Heart left ventricle (tissue), 16 donors: ENCODE measurements at places on chromosomes 1 and 21. TPM values are rescaled to one million over a fixed set of nuclear protein-coding genes. Genes with fewer than 3 reads are reported as not detected.

The LMOD1 gene
- 14.5 TPM for polyA plus RNA-seq

The HSD11B1 gene
- 1.2 TPM for polyA plus RNA-seq

The MPC2 gene
- 206 TPM for polyA plus RNA-seq

The UMODL1 gene
- polyA plus RNA-seq = not detected

The B3GALT5 gene
- polyA plus RNA-seq = 0.01 TPM

The TNFRSF1B gene
- 8.6 TPM for polyA plus RNA-seq

The TTC39A gene
- 8.4 TPM for polyA plus RNA-seq

The C1QA gene
- 26.4 TPM for polyA plus RNA-seq

The AK5 gene
- polyA plus RNA-seq = 0.14 TPM

DNA sequence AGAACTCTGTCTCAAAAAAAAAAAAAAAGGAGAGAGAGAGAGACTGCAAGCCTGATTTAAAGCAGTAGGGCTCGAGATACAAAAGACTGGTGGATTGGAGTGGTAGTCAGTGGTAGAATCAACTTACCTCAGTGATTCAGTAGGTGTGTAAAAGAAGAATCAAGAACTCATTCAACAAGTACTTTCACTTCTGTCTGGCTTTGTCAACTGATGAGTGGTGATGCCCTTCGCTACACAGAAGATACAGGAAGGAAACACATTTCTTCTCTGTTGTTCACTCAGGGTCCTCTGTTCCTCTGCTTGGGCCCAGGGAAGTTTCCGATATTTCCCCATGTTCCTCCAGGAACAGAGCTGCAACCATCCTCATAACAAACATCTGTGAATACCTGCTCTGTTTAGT, 68.6 kb upstream of the COG2 start:
- DNase-seq = no peak

- peak; percentile 43 for DNase-seq
These were observed 2.4 kb downstream of the IGSF21 start for GRCh38 chr1:18109756-18110597.

- DNase-seq = no peak
These were observed 44.2 kb downstream of the ZC3H11B start for GRCh38 chr1:219568733-219569132.

DNA sequence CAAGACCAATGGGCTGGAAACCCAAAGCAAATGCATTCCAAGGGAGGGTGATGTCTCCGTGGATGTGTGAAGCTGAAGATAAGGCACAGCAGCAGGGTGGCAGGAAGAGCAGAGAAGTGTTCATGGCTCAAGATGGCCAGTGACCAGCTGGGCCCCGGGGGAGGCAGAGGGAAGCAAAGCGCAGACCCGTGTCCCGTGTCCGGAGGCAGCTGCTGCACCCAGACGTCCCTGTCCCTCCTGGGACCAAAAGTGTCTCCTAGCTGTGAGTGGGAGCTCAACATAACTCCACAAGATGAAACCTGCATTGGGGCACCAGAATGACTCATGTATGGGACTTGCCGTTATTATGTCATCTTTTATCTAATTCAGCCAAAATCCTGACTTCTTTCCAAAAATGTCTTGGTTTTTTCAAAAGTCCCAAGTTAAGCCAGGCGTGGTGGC, 118.2 kb downstream of the RIPK4 start:
- DNase-seq = no peak

- no peak for DNase-seq
These were observed 1.4 kb downstream of the ACOT7 start for GRCh38 chr1:6391951-6392808.

GRCh38 chr1:209570743-209571142, 12.8 kb upstream of the CAMK1G start:
- DNase-seq = no peak

DNA sequence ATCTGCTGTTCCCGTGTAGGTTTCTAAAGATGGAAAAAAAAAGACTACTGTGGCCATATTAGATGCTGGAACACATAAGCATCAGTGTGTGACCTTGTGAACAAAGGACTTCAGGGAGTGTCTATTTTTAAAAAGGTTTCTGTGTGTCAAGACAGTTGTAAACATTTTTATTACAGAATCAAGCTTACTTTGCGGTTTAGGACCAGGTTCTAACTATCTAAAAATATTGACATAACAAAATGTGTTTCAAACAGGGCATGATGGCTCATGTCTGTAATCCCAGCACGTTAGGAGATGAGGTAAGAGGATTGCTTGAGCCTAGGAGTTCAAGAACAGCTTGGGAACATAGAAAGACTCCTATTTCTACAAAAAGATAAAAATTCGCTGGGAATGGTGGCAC, 7.1 kb upstream of the DDI2 start:
- DNase-seq = no peak

GRCh38 chr1:227917081-227917950, 30.4 kb downstream of the WNT9A start:
- DNase-seq = peak; percentile 58

GRCh38 chr1:159228554-159228953, 23.9 kb downstream of the ACKR1 start:
- no peak for DNase-seq

DNA sequence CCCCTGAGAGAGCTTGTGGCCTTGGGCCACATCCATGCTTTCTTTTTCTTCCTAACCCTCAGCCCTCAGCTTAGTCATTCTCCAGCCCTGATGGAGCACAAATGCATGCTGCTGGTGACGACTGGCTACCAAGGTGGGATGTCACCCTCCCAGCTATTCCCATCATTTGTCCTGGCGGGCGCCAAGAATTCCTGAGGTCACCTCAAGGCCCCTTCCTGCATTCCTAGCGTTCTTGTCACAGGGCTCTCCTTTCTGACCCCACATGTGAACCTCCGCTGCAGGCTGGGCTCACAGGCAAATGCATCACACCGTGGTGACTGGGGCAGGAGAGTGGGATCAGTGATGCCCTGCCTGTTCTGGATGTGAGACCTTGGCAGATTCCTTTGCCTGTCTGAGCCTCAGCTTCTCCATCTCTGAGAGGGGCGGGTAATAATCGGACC, 53.4 kb upstream of the IFFO2 start:
- DNase-seq = no peak

- no peak for DNase-seq
These were observed 19.8 kb upstream of the LY9 start for GRCh38 chr1:160776178-160776577.

DNA sequence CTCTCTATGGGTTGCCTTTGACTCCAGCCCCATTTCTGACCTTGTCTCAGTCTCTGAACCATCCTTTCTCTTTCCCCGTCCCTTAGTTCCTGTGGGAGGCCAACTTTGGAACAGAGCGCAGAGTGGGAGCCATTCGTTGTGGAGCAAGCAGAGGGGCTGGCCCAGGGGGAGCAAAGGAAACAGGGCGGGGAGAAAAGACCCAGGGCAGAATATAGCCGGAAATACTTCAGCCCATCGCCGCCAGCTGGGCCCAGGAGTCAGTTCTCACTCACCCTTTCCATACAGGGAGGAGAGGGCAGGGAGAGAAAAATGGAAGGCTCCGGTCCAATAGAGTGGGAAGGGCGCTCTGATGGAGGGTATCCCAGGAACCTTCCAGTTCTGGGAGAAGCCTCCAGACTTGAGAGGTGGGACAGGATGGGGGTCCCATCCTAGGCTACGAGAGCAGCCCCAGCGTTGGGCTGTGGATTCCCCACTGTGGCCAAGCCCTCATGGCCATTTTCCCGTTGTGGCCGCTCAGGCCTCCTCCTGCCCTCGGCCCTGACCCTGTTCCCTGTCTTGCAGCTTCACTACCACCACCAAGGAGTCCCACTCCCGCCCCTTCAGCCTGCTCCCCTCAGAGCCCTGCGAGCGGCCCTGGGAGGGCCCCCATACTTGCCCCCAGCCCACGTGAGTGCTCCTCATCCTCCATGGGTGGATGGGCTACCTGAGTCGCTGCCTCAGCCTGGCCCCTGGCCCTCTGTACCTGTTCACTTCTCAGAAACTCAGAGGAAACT, 10.9 kb downstream of the PEAR1 start:
- no peak for DNase-seq

DNA sequence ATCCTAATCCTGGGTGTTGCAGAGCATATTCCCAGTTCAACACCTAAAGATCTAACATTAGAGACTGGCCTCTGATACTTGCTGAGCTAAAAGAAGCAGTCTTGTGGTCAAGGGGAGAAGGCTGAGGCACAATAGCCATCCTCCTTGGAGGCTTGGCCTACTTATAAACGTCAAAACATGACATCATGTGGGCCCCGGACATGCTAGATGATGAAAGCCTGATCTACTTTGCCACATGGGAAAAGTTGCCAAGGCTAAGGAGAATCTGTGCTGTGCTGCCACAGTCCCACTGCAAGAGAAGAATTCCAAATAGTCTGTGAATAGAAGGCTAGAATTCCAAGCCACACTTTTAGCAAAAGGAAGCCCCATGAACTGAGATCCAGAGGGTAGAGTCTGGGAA, 43.9 kb upstream of the SAMD13 start:
- no peak for DNase-seq

- no peak for DNase-seq
These were observed 9.1 kb upstream of the GPR88 start for GRCh38 chr1:100528871-100529270.

- DNase-seq = no peak
These were observed 20.1 kb downstream of the CASZ1 start for GRCh38 chr1:10776190-10776905.

- no peak for DNase-seq
These were observed 94.1 kb downstream of the CLDN17 start for GRCh38 chr21:30072496-30072895.

DNA sequence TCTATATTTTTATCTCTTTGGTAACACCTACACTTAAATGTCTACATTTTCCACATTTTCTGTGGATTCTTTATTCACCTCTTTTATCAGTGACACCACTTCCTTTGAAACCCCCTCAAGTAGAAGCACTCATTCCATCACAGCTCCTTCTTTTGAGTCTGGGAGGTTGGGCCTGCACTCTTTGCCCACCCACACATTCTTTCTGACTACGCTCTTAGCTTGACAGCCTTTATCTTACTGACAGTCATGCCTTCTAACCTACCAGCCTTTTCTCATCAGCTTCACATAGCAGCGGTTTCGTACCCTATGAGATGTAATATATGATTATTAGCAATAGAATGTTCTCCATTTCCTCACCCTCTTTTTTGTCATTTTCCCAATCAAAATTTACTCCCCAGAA, 151.9 kb downstream of the TNFSF18 start:
- DNase-seq = no peak

DNA sequence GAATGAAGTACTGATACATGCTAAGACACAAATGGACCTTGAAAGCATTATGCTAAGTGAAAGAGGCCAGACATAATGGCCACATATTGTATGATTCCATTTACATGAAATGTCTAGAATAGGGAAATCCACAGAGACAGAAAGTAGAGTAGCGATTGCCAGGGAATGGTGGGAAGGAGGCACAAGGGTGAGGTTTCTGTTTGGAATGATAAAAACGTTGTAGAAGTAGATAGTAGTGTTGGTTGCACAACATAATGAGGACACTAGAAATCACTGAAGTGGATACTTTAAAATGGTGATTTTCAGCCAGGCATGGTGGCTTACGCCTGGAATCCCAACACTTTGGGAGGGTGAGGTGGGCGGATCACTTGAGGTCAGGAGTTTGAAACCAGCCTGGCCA, 97.6 kb upstream of the VANGL1 start:
- no peak for DNase-seq

GRCh38 chr1:161091796-161092507, 2.6 kb upstream of the NECTIN4 start:
- DNase-seq = no peak

DNA sequence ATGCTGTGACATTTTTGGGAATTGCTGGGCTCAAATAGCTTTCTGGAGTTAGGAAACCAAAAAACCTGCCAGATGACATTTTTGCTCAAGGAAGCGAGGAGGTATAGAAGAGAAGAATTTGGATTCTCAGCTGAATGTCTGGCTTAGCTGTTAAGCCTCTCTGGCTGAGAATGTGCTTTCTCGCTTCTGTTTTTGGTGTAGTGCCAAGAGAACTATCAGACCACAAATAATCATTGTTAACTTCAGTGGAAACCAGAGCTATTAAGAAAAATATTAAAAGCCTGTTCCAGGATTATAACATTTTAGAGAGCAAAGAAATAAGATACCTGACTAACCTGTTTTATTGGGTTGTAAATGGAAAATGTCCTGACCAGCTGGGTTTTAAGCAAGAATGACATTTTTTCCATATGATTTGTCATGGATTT, 39.5 kb upstream of the DIPK1A start:
- DNase-seq = no peak

DNA sequence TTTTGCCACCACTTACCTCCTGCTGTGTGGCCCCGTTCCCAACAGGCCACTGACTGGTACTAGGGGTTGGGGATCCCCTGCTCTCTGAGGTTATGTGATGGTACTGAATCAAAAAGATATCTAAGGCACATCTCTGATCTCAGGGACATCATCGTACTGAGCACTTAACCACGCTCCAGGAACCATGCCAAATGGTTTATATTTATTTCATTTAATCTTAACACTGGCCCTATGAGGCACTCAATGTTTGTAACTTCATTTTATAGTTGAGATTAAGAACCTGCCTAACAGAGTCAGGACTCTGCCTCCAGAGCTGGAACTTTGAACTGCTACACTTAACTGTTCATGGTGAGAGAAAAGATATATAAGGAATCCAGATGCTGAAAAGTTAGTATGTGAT, 98.0 kb upstream of the HP1BP3 start:
- no peak for DNase-seq

DNA sequence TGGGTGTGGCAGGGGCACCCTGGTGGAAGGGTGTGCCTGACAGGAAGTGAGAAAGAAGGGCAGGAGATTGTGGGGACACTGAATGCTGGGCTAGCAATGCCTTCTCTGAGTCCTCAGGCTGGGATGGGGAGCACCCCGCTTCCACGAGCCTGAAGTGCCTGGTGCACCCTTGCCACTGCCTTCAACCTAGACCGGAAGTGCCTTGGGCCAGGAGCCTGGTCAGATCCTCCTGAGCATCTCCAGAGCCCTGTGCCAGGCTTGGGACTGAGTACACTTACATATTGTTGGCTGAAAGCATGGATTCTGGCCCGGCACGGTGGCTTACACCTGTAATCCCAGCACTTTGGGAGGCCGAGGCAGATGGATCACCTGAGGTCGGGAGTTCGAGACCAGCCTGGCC, 205.8 kb upstream of the EDN2 start:
- no peak for DNase-seq

- DNase-seq = no peak
These were observed 3.8 kb downstream of the HECTD3 start for GRCh38 chr1:45007311-45007710.

GRCh38 chr21:34054259-34054658, 19.1 kb upstream of the MRPS6 start:
- DNase-seq = no peak

GRCh38 chr1:175702079-175702795, 41.2 kb downstream of the TNR start:
- no peak for DNase-seq
